Amniotic epithelial cell (primary cell): ENCODE measurements at places on chromosomes 2 and 18.

DNA sequence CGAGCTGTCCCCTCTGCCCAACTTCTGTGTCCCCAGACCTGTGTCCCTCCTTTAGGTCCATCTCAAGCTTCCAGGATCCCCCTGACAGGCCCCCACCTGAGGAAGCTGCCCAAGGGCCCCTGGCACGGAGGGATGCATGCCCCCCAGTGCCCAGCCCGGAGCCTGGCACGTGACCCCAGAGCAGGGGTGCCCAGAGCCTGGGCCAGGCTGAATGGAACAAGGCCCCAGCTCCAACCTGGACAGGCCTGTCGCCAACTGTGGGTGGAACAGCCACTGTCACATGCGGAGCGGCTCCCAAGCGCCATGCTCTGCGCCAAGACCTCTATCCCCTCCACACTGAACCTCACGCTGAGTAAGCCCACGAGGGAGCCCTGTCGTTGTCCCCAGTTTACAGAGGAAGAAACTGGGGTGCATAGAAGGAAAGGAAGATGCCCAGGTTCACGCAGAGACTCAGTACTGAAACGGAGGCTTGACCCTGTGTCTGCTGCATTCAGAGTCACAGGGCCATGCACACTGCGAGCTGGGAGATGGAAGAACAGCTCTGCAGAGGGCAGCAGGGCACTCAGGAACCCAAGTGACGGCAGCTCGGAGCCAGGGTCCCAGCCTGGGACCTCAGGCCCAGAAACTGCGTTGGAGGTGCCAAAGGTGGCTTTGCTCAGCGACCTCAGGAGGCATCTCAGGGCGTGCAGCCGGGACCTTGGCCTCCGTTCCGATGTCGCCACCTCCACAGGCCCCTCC lies 5.5 kb upstream of the ECEL1 start:
- DNase-seq, result no peak

DNA sequence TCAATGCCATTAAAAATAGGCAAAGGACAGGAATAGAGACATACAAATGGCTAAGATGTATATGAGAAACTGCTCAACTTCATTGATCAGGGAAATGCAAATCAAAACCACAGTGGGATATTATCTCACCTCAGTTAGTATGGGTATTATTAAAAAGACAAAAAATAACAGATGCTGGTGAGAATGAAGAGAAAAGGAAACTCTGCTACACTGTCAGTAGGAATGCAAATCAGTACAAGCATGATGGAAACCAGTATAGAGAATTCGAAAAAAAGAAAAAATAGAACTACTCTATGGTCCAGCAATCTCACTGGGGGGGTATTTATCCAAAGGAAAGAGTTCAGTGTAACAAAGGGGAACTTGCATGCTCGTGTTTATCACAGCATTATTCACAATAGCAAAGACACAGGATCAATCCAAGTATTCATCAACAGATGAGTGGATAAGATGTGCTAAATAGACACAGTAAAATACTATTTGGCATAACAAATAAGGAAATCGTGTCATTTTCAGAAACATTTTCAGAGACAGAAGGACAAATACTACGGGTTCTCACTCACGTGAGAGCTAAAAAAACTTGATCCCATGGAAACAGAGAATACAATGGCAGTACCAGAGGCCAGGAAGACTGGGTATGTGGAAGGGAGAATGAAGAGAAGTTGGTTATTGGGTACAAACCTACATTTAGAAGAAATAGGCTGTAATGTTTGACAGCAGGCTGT lies 60.6 kb downstream of the CCDC74A start:
- no peak for DNase-seq

- no peak for DNase-seq
Measured at GRCh38 chr2:201507725-201508124, 56.2 kb downstream of the STRADB start.

GRCh38 chr18:73990258-73990657 lies 157.4 kb downstream of the FBXO15 start:
- DNase-seq, result no peak

GRCh38 chr2:45712570-45712969 lies 61.1 kb downstream of the PRKCE start:
- no peak for DNase-seq

GRCh38 chr2:10054424-10054823 lies 11.1 kb downstream of the KLF11 start:
- no peak for DNase-seq

DNA sequence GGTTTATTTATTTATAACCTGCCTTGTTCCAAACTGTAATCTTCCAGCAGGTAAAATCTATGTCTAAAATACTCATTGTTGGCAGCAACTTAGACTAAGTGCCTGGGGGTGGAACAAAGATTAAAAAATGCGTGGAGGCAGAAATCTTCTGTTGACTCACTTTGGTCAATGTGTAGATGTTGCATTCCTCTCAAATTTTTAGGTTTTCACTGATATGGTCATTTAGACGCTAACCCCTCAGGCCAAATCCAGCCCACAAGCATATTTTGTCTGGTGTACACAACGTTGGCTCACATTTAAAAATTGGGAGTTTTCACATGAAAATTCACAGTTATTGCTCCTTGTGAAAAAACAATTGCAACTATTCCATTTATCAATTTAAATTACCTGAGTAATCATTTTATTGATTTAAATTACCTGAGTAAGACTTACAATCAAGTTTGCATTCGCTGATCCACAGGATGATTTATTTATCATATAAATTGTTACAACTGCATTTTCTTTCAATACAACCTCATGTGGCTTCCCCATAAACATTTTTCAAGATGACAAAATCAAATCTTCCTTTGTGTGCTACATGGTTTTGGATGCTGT lies 564.2 kb downstream of the TSN start:
- no peak for DNase-seq

- peak; percentile 41 for DNase-seq
Measured at GRCh38 chr2:68936427-68936826, 16.3 kb downstream of the GKN2 start.

DNA sequence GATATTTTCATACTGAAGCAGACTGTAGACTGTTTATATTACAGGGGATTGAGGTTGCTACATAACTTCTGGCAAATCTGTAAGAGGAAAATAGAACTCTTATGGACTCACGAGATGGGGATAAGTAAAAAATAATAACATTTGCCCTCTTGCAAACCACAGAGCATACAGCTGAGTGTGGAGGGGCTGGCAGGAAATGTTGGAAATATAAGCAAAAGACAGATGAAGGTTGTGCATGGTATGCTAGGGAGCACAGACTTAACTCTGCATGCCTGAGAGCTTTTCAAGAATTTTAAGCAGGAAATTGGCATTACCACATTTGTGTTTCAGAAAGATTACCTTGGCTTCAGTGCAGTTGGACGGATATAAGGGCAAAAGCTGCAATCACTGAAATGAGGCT lies 411.1 kb downstream of the RAD51AP2 start:
- DNase-seq, result no peak

DNA sequence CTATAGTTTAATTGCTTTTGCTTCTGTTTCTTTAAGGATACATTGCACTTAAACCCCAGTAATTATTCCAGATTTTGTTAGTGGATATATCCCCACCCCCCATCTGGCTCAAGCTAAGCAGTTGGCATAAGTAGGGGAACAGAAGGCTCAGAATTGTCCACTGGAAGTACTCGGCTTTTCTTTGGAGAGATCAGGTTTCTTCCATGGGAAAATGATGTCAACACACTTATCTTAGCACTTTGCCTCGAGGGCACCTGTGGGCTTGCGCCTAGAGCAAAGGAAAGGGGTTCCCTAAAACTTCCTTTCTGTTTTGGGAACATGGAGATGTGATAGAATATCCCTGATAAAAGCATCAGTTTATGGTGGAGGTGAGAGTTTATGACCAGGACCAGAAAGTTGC lies 130.6 kb downstream of the FMNL2 start:
- no peak for DNase-seq

DNA sequence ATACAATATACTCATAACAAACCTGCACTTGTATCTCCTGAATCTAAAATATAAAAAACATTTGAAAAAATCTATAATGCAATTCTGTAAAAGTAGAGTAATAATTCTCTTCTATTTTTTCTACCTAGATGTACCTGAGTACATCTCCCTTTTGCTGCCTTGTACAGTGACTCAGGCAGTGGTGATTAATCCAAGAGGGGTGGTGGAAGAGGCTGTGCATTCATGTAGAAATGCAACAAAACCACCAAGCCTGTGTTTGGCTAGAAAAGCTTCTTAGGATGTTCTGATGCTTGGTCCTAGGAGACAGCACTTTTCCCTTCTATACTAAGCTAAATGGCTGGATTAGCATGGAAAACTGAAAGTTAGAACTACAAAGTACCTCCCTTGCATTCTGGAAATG lies 245.8 kb downstream of the DPP10 start:
- no peak for DNase-seq

GRCh38 chr2:236745420-236746210 lies 176.0 kb downstream of the ACKR3 start:
- peak; percentile 82 for DNase-seq

GRCh38 chr18:22020127-22020866 lies 149.1 kb upstream of the GATA6 start:
- no peak for DNase-seq

DNA sequence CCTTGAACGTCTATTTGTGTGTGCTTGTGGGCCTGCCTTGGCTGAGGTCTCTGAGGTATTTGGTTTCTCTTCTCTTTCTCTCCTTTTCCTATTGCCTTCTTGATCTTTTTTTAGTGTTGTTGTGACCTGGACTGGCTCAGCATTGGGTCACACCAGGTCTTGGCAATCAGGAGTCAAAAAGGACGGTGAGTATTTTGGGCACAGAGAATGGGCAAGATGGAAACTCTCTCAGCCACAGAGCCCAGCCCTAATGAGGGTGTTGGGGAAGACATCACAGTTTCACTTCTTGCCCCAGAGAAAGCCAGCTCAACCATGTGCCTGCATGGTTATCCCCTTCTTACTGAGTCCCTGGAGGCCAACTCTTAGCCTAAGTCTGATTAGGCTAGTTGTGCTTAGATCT lies 13.7 kb upstream of the INO80C start:
- no peak for DNase-seq

- peak; percentile 22 for DNase-seq
Measured at GRCh38 chr2:51224790-51225189, 192.9 kb upstream of the NRXN1 start.

DNA sequence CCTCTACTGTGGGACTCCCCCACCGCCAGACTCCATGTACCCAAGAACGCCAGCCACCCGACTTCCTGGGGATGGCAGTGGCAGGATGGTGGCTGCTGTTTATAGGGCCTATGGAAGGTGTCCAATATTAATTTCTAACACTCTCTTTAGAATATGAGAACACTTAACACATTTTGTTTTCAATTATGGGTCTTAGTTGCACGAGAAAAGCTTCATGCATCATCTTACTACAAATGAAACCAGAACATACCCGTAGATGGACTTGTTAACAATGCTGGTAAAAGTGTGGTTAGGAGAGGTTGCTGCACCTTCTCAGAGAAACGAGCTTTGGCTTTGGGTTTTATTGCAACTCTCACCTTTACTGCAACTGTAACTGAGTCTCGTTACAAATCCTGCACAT lies 335.6 kb upstream of the ID2 start:
- DNase-seq, result no peak

DNA sequence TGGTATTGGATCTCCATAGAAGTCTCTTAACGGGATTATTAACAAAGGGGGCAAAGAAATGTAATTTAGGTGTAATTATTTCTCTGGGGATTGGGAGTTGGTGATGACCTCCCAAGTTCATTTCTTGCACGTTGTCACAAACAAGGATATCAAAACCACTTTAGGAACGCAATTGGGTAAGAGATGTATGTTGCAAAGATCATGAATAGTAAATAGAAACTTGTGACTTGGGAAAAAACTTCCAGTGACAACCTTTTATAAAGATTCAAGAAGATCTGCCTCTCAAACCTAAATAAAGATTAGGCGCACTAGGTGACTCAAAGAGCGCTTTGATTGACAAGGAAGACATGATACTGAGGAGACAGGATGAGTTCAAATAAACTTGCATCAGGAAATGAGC lies 127.8 kb upstream of the TRIB2 start:
- DNase-seq, result no peak

- no peak for DNase-seq
Measured at GRCh38 chr2:123840016-123840415, 185.1 kb upstream of the CNTNAP5 start.

GRCh38 chr2:25365241-25365640 lies 23.5 kb upstream of the DNMT3A start:
- DNase-seq, result no peak

GRCh38 chr2:205805136-205805535 lies 122.8 kb downstream of the NRP2 start:
- no peak for DNase-seq
